ENCODE measurements at places on chromosomes 5 and 9. TPM values are rescaled to one million over a fixed set of nuclear protein-coding genes. Genes with fewer than 3 reads are reported as not detected.

The PCDHB4 gene
- 5.0 TPM for polyA plus RNA-seq

The BHMT2 gene
- polyA plus RNA-seq: 7.0 TPM

The SH3PXD2B gene
- 16.6 TPM for polyA plus RNA-seq

The PCDHGA11 gene
- 2.6 TPM for polyA plus RNA-seq

The ATP10B gene
- 0.02 TPM for polyA plus RNA-seq

The PCDHGC5 gene
- polyA plus RNA-seq: 0.48 TPM

The RPL37 gene
- 4,164 TPM for polyA plus RNA-seq

The PDGFRB gene
- polyA plus RNA-seq: 183 TPM

The PDLIM4 gene
- 25.9 TPM for polyA plus RNA-seq

The SMIM33 gene
- polyA plus RNA-seq: not detected
